ENCODE measurements at places on chromosomes 4 and X.

DNA sequence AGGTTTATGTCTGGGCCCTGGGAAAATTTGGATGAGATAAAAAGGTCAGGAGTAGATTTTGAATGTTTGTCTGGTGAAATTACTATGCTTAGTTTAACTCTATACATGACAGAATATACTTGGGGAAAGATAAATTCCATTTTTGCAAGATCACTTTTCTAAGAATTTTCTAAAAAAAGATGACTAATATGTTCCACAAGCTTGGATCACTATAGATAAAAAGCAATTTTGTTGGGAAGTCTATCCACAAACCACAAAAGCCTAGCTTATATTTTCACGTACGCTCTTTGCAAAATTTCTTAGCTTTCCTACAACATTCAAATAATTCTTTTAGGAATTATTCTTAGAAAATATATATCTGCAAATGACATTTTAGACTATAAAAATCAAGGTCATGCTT, 20.6 kb upstream of the COQ2 start:
- no peak for DNase-seq
- H3K27me3 ChIP-seq: no peaks in the 10 kb centered on the region
- H3K36me3 ChIP-seq: no peaks in the 10 kb centered on the region
- H3K4me1 ChIP-seq: no peaks in the 10 kb centered on the region
- H3K27ac ChIP-seq: no peak overlapping the region
- H3K4me3 ChIP-seq: no peak overlapping the region

- no peaks in the 10 kb centered on the region for H3K36me3 ChIP-seq
- H3K4me3 ChIP-seq: no peak overlapping the region
- H3K4me1 ChIP-seq: peaks cover 59% of the 10 kb centered on the region
- H3K27me3 ChIP-seq: no peaks in the 10 kb centered on the region
- peak; percentile 75 for DNase-seq
Observed at GRCh38 chr4:86938771-86939520, 4.1 kb downstream of the AFF1 start.

GRCh38 chr4:91851456-91851855, 452.3 kb upstream of the GRID2 start:
- no peak for DNase-seq
- no peaks in the 10 kb centered on the region for H3K27me3 ChIP-seq
- H3K36me3 ChIP-seq: no peaks in the 10 kb centered on the region
- H3K27ac ChIP-seq: no peak overlapping the region
- H3K4me3 ChIP-seq: no peak overlapping the region

DNA sequence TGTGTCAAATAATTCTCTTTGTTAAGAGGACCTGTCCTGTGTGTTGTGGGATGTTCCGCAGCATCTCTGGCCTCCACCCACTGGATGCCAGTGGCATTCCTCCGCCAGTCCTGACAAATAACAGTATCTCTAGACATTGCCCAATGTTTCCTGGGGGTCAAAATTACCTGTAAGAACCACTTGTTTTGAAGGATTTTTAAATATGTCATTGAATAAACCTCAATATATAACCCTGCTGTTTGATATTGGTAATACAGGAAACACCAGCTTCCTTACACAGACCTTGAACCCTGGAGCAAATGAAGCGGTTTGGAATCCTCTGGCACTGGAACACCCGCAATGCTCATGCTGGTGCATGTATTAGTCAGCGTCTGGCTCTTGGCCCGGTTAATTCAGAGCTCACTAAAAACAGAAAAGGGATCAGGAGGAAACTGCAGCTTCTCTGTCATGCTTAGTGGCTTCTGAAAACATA, 101.3 kb downstream of the TBL1X start:
- peak; percentile 76 for DNase-seq
- no peaks in the 10 kb centered on the region for H3K36me3 ChIP-seq
- H3K4me3 ChIP-seq: no peak overlapping the region
- H3K27me3 ChIP-seq: no peaks in the 10 kb centered on the region

DNA sequence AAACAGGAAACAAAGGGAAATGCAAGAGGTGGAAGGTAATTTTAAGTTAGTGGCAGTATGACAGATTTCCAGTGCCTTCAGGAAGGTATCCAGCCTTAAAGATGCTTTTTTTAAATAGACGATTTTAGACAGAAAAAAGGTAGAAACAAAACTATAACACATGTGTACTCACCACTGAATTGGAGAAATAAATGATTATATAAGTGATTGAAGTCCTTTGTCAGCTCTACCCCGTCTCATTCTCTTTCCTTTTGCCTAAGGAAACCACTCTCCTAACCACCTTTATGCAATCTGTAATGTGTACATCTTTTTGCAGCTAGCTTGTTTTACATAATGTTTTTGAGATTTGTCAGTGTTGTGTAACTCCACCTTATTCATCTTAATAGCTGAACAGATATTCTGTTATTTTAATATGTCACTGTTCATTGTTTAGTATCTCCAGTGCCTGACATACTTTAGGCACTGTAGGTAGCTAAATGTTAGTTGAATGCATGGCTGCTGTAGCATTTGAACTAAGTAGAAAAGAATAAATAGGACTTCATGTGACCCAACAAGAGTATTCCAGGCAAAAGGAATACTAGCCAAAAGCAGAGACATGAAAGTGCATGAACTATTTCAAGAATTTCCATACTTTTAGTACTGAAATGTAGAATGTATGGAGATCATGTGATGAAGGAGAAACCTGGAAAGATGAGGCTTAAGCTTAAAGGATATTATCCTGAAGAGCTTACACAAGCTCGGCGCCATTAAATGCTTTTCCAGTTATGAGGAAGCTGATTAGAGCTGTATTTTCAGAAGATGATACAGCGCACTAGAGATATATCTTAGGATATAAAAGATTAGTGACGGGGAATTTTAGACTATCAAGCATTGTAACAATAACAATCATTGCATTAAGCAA, 865 bp downstream of the FAM200B start:
- peak overlapping the region; percentile 98 for H3K4me3 ChIP-seq
- DNase-seq: peak; percentile 63
- H3K27ac ChIP-seq: peak overlapping the region; percentile 95
- no peaks in the 10 kb centered on the region for H3K27me3 ChIP-seq
- peaks cover 45% of the 10 kb centered on the region for H3K4me1 ChIP-seq

Data from endothelial cell of umbilical vein (primary cell).